ENCODE measurements at places on chromosomes 6 and 20.
A peak's percentile ranks its signal among the peaks of the same experiment; 100 is the strongest.

- DNase-seq = no peak
Measured at GRCh38 chr20:7859356-7859802, 80.9 kb downstream of the HAO1 start.

DNA sequence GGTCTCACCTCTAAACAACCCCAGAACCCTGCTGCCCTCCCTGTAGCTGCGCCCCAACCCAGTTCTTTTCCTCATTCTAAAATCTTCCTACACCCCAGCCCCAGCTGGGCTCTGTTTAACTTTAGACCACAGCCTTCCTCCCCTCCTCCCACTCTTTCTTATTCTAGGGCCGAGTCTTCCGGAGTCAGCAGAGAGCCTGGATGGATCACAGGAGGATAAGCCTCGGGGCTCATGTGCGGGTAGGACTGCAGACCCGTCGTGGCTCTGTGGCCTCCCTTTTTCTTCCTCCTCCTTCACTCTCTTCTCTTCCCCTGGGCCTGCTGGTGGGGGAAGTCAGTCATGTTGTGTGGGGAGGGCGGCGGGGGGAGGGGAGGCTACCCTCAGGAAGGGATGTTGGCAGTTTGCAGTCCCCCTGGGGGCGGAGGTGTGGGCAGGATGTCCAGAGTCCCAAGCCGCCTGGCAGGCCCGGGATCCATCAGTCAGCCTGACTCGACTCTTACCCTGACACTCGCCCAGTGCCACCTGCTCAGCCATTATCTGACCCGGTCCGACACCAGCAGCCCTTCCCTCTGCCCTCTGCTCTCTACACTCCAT lies 8.1 kb downstream of the CAPN11 start:
- no peak for DNase-seq

- DNase-seq = no peak
Measured at GRCh38 chr6:56649782-56650181, 7.1 kb upstream of the DST start.

GRCh38 chr6:79202556-79202955 lies 31.9 kb downstream of the HMGN3 start:
- DNase-seq = no peak

GRCh38 chr20:3819411-3820047 lies 818 bp upstream of the AP5S1 start:
- DNase-seq = no peak

GRCh38 chr6:165181951-165182414 lies 127.4 kb downstream of the C6orf118 start:
- no peak for DNase-seq

- no peak for DNase-seq
Measured at GRCh38 chr6:139572001-139572400, 197.6 kb upstream of the CITED2 start.

DNA sequence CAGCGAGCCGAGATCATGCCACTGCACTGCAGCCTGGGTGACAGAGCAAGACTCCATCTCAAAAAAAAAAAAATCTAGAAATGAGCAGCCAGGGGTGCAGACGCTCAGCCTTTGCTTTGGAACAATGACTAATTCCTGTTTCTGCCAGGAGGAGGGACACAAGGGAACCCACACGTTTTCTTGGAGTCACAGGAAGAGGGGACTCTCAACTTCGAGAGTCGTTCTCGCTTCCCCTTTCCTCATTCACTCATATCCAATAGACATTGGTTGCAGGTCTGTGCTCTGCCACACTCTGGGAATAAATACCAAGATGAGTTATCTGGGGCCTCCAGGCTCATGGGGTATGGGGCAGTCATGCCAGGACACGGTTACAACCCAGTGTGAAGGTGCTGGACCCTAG lies 91.5 kb upstream of the RREB1 start:
- DNase-seq = no peak

DNA sequence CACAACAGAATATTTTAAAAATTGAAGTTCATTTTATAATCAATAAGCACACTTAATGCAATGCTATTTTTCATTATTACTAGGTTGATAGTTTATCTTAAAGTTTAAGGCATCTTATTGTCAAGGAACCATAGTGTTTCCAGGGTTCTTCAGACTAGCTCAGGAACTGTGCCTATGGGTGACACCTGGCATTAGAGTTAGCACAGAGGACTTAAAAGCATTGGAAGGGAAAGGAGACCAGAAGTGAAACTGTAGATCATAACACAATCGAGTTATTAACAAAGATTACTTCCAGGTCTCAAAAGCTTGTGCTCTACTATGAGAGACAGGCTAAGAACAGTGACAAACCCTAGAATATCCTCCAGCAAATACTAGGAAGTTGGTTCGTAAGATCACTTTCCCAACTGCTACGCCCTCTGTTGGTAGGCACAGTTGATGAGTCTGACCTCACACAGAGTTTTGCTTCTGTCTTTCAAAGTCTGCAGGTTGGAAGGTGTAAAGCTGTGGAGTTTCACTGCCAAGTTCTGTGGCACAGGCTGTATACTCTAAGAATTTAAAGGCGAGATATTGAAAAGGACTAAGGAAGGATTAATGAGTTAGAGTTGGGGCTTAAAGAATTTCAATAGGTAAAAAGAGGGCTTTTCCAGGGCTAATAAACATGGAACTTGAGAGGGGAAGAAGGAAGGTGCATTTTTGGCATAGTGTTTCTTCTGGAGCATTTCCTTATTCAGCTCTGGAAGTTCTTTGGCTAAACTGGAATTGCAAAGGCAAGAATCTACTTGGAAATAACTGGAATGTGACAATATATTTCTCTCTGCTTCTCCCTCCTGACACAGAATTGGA lies 531.3 kb upstream of the JAG1 start:
- peak; percentile 73 for DNase-seq

- no peak for DNase-seq
Measured at GRCh38 chr20:41392871-41393704, 26.5 kb upstream of the EMILIN3 start.

DNA sequence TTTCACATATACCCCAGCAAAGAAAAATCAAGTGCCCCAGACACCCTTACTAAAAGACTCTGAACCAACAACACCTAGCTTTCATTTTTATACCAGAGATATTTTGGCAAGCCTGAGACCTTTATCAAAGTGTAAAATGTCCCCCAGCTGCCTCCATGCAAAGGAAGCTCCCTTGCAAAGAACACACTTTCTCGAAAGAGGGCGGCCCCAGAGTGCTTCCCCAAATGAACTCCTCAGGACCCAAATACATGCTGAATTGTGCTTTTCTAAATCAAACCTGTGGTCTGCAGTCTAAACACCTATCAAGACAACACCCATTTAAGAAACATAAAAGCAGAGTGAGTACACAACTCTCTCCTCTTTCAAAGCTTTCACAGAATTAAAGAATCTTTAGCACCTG lies 490 bp downstream of the IPCEF1 start:
- no peak for DNase-seq

- DNase-seq = peak; percentile 79
Measured at GRCh38 chr6:106372838-106373501, 12.5 kb downstream of the CRYBG1 start.

- peak; percentile 40 for DNase-seq
Measured at GRCh38 chr6:32816746-32817204, at the start of gene HLA-DOB. Gene HLA-DOB (minus strand): TSS chr6:32817002. CDS start chr6:32816951, 51 bp downstream.

- DNase-seq = peak; percentile 39
Measured at GRCh38 chr20:2521369-2522305, 12.9 kb upstream of the ZNF343 start.

DNA sequence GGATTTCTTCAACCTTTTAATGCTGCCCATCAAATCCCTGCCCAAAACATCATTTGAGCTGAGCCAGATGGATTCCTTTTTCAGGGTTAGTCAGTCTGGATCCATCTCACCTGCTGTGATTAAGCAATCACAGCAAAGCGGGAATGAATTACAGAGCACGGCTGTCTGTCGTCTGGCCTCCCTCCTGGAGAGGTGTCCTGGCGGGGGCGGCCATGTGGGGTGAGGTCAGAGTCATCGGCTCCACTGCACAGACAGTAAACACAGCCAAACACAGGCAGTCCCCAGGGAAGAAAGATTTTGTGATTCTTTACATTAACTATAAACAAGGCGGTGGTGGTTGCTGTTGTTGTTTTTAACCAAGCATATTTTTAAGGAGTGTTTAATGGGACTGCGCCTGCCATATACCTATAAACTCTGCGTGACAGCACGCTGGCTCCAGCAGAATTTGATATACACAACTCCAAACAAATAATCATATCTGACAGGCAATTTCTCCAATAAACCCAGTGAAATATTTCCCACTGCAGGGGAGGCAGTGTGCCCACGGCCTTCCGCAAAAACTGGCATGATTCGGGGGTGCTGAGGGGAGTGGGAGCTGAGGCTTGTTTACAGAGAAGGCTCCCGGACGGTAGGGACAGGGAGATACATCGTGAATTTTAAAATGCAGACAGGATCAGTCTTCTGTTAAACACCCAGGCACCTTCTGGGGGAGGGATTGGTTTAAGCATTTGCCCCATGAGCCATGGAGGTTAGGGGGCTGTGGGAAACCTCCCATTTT lies 232.0 kb upstream of the PMEPA1 start:
- DNase-seq = no peak

DNA sequence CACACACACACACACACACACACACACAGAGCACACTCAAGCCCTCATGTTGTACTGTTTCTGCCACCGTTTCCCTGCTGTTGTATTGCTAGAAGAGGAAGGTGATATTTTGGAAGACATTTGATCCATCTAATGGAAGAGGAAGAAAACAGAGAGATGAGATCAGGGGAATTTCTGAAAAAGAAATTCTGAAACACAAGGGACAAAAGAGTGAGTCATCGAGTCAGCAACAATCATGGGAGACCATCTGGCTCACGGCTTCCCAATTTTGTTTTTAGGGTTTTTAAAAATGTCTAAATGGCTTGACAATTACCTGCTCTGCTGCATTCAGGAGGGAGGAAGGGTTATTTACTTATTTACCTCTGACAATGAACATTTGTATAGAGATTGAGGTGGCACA lies 22.0 kb downstream of the SOX4 start:
- no peak for DNase-seq

DNA sequence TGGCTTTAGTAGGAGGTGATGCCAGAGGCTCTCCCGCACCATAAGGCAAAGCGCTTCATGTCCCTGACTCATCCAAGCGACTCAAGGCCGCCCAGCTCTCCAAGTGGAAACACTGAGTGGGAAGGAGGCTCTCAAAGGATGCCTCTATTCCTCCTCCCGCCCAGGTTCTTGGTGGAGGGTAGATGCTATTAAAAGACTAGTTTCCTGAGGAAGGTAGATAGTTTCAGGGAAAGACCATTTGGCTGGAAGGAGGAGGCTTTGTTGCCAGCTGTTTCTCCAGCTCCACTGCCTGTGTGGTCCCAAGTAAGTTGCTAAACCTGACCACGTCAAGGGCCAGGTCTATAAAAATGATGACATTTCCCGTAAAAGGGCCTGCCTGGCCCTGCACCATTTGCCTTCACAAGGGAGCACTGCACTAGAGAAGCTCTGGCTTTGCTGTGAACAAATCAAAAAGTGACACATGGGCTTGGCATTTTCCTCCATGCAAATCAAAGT lies 48.2 kb downstream of the GMDS start:
- peak; percentile 28 for DNase-seq

DNA sequence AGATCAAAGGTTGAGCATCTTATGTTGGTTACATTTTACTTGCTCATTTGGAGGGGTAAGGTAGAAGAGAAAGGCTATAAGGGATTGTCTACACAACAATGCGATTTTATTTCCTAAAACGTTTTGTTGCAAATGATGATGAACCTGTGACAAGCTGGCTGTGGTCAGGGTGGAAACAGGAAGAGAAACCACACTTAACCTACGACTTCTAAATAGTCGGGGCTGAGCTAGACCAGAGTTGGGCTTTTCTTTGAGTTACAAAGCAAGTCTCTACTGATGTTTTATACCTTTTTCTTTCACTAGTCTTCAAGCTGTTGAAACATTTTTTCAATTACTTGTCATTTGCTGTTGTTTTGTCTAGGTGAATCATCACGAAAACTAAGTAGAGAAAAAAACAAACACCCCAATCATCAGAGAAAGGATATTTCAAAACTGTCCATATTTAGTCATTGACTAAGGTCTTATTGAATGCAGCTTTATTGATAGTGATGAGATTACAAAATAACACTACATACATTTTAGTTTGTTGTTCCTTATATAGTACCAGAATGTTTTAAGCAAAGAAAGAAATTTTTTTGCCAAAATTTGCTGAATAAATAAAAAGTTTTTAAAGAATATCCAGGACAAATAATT lies 18.0 kb downstream of the KLHL31 start:
- DNase-seq = no peak

- DNase-seq = no peak
Measured at GRCh38 chr6:46490425-46491200, 636 bp downstream of the RCAN2 start.

GRCh38 chr6:30884521-30885480 lies 482 bp downstream of the DDR1 start:
- DNase-seq = no peak

DNA sequence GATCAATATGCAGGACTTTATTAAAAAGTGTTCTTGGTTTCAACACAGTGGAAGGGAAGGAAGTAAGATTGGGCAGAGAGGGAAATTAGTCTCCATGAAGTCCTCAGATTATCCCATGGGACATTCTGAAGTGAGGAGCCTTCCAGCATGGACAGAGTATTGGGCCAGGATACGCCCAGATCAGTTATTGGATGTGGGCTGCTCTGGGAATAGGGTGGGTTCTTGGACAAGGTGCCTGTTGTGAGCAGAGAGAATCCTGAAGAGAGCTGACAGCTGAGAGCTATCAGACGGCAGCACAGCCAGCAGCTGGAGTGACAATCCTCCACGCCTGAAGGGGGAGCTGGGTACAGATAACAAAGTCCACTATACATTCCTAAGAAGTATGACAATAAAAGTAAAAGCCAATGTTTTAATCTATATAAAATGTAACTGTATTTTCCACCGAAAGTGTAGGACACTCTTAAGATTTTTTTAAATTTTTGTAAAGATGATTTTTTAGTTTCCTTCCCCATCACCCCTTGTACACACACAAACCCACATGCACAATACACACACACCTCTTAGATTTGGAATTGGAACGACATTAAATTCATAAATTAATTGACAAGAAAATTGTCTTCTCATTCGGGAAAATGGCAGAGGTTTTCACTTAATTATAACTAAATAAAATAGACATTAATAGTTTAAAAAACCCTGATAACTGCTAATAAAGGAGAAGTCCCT lies 107.8 kb downstream of the FBXO5 start:
- DNase-seq = no peak

GRCh38 chr6:54689620-54690019 lies 157.0 kb upstream of the FAM83B start:
- no peak for DNase-seq

- no peak for DNase-seq
Measured at GRCh38 chr6:105389543-105389942, 13.3 kb downstream of the PREP start.

DNA sequence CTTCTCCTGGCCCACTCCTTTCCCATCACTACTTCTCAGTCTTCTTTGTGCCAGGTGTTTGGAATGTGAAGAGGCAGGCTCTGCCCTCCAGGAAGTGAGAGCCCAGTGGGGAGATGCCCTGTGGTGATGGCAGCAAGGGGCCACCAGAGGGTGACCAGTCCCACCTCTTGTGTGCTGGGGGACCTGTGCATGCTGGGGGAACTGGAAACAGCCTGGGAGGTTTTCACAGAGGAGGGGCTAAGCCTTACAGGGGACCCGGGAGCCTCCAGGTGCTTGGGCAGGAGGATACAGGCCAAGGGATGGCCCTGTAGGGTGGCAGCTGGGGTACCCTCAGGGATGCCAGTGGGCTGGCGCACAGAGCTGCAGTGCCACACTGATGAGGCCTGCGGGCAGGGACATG lies 72.3 kb downstream of the RAMACL start:
- no peak for DNase-seq

Data from HCT116 (cell line).